ENCODE measurements at places on chromosomes 13 and 19. TPM values are rescaled to one million over a fixed set of nuclear protein-coding genes. Genes with fewer than 3 reads are reported as not detected.

Gene LDLR
- total RNA-seq: 27.7 TPM

Gene FOXA3
- 0.92 TPM for total RNA-seq

Gene ZNF714
- 2.8 TPM for total RNA-seq

Gene JUND
- 51.7 TPM for total RNA-seq

Gene PRTN3
- 0.43 TPM for total RNA-seq

Gene EXOC3L2
- total RNA-seq: 1.8 TPM

Gene NCR1
- total RNA-seq: not detected

Gene ZNF541
- 0.06 TPM for total RNA-seq

Gene CPAMD8
- not detected for total RNA-seq

Gene NOP53
- 235 TPM for total RNA-seq

Gene ZNF493
- 0.11 TPM for total RNA-seq

Gene ANO8
- total RNA-seq: 3.4 TPM

Gene NAPSA
- total RNA-seq: 0.85 TPM

Gene MAP2K7
- total RNA-seq: 14.9 TPM

Gene IQCN
- total RNA-seq: 0.92 TPM

Gene KMT5C
- 6.0 TPM for total RNA-seq

Gene LILRA1
- not detected for total RNA-seq

Gene GPALPP1
- 9.5 TPM for total RNA-seq

Gene ZNF415
- total RNA-seq: not detected

Gene LRG1
- total RNA-seq: 0.15 TPM

Gene PTOV1
- 149 TPM for total RNA-seq

Gene TSHZ3
- 3.0 TPM for total RNA-seq

Gene FGF14
- total RNA-seq: not detected

Gene PLK5
- not detected for total RNA-seq

Gene IL4I1
- total RNA-seq: 0.74 TPM

Gene CYP4F8
- not detected for total RNA-seq

Gene UHRF1
- 44.5 TPM for total RNA-seq
